ENCODE measurements at places on chromosomes 4 and X.

DNA sequence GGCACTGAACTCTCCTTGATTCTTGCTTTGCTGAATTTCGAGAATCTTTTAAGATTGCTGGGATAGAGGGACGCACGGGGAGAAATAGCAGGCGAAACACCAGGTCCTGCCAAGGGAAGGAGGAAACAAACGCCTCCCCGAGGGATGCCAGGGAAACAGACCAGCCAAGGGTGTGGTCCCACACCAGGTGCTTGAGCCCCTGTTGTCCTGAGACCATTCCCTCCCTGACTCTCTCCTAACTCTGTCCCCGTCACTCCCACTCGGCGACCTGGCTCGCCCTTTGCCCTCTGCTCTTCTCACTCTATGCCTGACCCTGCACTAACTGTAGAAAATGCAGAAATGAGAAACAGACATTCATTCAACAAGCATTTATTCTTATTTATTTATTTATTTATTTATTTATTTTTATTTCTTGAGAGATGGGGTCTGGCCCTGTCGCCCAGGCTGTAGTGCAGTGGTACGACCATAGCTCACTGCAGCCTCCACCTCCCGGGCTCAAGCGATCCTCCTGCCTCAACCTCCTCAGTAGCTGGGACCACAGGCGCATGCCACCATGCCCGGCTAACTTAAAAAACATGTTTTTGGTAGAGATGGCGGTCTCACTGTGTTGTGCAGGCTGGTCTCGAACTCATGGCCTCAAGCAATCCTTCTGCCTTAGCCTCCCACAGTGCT is 16.2 kb downstream of the CTAG1B start:
- DNase-seq: no peak

DNA sequence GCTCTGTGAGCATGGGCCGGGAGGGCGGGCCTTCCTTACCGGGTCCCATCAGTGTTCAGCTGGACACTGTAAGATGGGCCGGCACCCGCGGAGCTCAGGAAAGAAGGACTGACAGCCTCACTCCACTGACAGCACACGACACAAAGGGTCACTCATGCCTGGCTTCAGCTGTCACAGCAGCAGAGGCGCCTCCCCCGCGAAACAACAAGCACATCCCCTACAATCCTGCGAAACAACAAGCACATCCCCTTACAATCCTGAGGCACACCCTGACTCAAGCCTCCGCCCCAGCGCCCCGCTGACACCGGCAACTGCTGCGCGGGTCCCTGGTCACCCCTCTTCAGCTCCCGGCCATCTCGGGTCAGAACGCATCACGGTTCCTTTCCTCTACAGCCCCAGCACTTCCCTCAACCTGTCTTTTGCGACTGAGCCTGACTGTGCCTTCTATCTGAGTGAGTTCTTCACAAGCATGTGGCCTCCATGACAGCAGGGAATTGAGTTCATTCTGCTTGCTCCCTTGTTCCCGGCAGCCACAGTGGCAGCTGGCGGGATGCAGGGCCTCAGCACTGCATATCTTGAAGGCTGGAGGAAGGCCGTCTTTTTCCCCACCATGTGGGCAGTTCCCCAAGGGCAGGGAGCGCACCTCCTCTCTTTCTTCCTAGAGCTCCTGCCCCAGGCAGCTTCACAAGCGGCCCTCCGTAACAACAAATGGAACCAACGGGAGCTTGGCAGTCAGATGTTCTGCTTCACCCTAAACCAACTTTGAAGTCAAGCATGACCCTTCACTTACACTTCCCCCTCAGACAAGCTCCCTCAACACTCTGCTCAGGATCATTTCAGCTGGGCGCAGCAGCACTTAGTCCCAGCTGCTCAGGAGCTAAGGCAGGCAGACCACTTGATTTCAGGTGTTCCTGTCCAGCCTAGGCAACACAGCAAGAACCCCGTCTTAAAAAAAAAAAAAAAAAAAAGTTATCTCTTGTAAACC is 39.6 kb downstream of the SCD5 start:
- no peak for DNase-seq

DNA sequence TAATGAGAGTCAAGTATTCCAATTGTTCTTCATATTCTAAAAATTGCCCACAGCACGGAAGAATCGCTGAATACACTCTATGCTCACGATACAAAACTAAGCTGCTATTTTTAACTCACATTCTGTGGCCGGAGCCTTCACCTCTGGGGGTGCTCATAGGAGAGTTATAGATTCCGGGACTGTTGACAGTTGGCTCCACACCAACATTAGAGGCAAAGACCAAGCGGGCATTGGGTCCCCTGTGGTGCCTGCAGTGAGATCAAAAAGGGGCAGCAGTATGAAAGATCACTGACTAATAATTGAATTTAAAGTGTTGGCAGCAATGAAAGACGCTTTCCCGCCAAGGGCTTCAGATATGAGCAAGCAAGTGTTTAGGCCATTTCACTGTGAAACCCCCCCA is 146.0 kb downstream of the TMEM144 start:
- no peak for DNase-seq

GRCh38 chr4:140005699-140006098 is 148.3 kb downstream of the MAML3 start:
- no peak for DNase-seq

DNA sequence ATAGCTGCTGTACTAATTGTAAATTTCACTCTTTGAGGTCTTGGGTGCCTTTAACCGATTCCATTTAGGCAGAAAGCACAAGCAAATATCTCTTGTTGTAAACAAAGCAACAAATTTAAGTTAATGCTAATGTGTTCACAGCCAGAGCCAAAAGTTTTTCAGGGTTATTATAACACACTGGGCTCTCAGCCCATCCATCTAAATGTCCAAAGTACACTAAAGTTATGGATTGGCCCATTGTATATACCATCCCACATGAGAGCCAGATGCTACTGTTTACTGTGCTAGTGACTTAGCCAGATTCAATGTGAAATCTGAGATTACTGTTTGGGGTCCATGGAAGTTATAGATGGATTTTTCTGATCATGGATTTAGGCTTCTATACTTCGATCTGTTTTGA is 186.7 kb downstream of the LARP7 start:
- DNase-seq: no peak

Data from activated T-cell treated with anti-CD3 and anti-CD28 coated beads for 1 hour (primary cell).